ENCODE measurements at places on chromosomes 12 and 14. TPM values are rescaled to one million over a fixed set of nuclear protein-coding genes. Genes with fewer than 3 reads are reported as not detected.

The KRT79 gene
- total RNA-seq: not detected

- DNase-seq: no peak
These were observed 153.8 kb downstream of the SLC35F4 start for GRCh38 chr14:57712102-57712501.

- no peak for DNase-seq
These were observed 250.6 kb downstream of the AEBP2 start for GRCh38 chr12:19689801-19690472.

GRCh38 chr14:60163693-60164092 is 1.5 kb downstream of the DHRS7 start:
- DNase-seq: no peak

DNA sequence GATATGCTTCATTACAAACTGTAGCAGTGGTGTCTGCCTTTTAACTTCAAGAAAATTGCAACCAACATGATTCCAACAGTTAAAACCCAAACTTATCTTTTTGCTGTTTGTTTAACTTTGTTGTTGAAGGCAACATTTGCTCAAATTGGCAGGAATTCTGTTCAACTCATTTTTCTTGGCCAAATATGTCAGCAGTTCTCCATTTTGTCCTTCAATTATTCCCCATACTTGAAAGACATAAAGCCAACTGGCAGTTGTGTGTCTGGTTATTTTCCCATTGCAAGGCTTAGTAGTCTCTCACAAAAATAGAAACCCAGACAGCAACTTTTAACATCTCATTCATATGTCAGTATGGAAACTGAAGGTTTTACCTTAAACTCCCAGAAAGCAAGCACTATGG is 146.3 kb downstream of the LRIG3 start:
- DNase-seq: no peak

- no peak for DNase-seq
These were observed 55.6 kb upstream of the ACTN1 start for GRCh38 chr14:69034612-69035262.

DNA sequence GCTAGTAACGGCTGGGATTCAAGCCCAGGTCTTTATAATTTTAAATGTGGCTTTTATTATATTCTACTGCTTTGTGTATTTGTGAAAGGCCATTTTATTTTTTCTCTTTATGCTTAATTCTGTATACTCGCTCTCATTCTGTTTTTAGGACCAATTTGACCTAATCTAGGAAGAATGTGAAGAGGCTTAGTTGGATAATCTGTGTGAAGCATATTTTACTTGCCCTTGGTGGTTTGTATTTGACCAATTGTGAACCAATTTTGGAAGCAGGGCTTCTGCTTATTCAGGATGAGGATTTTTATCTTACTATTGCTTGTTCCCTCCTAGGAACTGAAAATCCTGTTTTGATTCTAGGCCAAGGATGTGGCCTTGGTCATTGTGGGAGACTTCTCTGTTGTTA is 113.1 kb downstream of the TTC6 start:
- DNase-seq: no peak

- no peak for DNase-seq
These were observed 364.8 kb downstream of the BMP4 start for GRCh38 chr14:53591816-53592215.

- peak; percentile 58 for DNase-seq
These were observed 1.6 kb downstream of the DPF3 start for GRCh38 chr14:72892103-72892878.

The RAPGEF3 gene
- 5.4 TPM for total RNA-seq

The LUM gene
- total RNA-seq: not detected

The PLEKHD1 gene
- 0.12 TPM for total RNA-seq

The DPY19L2 gene
- not detected for total RNA-seq

The CRADD gene
- 15.1 TPM for total RNA-seq

- DNase-seq: no peak
These were observed 183.1 kb upstream of the FBXO33 start for GRCh38 chr14:39615352-39615751.

DNA sequence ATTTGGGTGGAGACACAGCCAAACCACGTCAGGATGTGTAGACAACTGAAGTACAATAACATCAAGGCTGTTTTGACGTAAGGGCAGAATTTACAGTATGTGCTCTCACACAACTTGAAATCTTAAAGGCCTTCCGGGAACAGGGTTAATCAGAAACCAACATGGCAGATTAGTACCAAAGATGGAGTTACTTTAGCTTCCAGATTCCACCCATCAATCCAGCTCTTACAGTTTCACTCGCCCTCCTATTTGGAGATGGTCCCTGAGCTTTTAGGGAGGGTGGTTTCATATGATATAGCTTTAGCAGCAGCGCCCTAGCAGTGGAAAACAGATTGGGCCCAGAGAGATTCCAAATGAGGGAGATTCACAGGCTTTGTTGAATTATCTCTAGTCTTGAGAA is 2.0 kb upstream of the XPOT start:
- no peak for DNase-seq

- DNase-seq: peak; percentile 56
These were observed 6.2 kb upstream of the PLEKHH1 start for GRCh38 chr14:67526676-67527459.

GRCh38 chr12:77728018-77728417 is 102.7 kb upstream of the NAV3 start:
- DNase-seq: no peak

The NDUFB1 gene
- total RNA-seq: 63.7 TPM

- DNase-seq: no peak
These were observed at the start of gene TMTC1 for GRCh38 chr12:29783773-29784666. TSS of gene TMTC1 (minus strand) at chr12:29783942. CDS start at chr12:29783751, 191 bp downstream.

DNA sequence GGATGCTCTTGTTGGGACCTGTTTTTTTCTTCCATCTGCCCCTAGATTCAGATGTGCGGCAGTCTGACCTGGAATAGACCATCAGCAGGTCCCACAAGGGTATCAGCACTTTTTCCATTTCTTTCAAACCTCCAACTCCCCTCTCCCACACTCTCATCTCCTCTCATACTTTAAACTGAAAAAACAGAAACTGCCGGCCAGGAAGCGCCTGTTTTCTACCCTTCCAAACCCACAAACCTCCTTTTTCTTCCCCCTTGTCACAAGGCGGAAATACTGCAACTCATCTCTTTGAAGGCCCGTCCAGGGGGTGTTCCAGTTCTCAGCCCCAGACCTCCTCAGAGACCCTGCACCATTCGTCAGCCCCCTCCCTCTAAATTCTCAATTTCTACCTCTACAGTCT is 62.5 kb upstream of the FKBP4 start:
- no peak for DNase-seq

The NFE2 gene
- total RNA-seq: not detected

The ANHX gene
- not detected for total RNA-seq

DNA sequence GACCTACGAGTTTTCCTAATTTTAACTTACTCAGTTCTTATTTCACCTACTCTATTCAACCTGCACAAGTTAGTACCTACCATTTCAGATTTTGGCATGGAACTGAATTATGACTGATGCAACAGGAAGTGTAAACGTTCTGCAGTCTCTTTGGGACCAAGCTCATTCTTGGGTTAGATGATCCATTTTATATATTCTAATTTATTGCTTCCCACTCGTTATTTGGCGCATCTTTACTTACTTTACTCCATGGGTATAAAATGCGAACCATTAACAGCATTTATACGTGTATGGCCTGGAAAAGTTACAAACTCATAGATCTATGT is 1.0 kb upstream of the EML1 start:
- DNase-seq: no peak

DNA sequence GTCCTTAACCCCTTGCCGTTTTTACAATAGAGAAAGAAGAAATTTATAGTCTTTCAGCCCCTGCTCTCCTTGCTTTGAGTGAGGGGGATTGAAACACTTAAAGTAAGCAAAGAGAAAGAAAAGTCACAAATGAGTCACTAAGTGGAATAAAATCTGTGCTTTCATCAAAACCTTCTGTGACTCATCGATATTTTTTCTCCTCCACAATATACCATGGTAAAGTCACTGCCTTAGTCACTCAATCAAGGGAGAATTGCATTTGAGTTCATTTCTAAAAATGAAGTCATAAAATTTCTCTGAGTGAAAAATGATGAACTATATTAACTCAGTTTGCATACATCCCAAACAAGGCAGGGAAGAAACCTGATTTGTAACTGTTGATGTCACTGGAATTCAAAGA is 470.3 kb downstream of the FOXG1 start:
- no peak for DNase-seq

DNA sequence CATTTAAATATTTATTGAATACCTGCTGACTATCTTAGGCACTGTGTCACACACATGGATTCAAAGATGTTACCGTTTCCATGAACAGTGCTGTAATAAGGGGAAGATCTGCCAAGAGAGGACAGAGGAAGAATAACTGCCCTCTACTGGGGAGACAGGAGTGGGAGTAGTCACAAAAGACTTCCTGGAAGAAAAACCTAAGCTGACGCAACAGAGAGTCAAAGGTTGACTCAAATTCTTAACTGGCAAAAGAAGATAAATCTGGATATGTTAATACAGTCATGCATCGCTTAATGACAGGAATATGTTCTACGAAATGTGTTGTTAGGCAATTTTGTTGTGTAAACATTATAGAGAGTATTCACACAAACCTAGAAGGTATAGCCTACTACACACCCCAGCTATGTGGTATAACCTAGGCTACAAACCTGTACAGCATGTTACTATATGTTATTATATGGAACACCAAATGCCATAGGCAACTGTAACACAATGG is 51.5 kb downstream of the DCAF5 start:
- no peak for DNase-seq

- no peak for DNase-seq
These were observed 64.5 kb downstream of the BCL11B start for GRCh38 chr14:99207456-99207855.

The MGAT4C gene
- not detected for total RNA-seq

The C14orf39 gene
- not detected for total RNA-seq

DNA sequence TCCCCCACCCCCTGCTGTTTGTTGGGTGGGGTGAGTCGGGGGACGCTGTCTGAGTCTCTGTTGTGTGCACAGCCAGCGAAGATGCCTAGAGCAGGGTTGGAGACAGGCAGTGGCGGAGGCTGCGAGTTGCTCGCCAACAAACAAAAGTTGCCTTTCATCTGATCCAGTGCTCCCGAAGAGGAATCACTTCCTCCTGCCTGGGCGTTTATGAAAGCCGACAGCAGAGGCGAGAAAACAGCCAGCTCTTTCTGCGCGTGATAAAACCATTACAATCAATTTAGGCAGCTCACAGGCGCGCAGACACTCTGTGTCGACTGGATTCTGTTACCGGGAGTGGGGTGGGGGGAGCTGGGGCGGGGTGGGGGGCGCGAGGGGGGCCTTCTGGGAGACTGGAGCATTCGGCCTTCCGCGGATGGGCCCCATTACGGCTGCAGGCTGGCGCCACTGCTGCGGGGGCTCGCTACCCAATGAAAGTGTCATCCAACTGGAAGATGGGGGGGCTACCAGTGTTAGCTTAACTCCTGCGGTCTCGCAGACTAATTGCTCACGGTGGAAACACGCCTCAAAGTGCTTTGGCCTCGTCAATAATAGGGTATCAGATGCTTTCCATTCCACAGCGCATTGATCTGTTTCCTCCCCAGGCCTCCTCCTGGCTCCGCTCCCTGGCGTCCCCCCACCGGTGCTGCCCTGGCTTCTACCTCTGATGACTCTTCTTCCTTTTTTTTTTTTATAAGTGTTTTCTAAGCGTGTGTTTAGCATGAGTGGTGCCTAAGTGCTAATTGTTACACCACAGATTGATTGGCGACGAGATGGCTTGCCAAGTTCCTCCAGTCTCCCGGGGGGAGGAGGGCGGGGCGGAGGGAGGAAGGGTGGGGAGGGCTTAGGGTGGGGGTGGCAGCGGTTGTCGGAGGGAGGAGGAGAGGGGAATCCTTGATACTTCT is 678.4 kb downstream of the MED13L start:
- no peak for DNase-seq

- peak; percentile 89 for DNase-seq
These were observed 2.0 kb downstream of the TPI1 start for GRCh38 chr12:6869049-6870021.

The RBP5 gene
- total RNA-seq: 0.63 TPM

The KRT78 gene
- not detected for total RNA-seq

- DNase-seq: no peak
These were observed 13.7 kb downstream of the CHFR start for GRCh38 chr12:132873724-132874123.

The YEATS4 gene
- 15.2 TPM for total RNA-seq

The STAC3 gene
- 5.3 TPM for total RNA-seq

- DNase-seq: no peak
These were observed 61.3 kb downstream of the ATF7IP start for GRCh38 chr12:14426792-14427191.

DNA sequence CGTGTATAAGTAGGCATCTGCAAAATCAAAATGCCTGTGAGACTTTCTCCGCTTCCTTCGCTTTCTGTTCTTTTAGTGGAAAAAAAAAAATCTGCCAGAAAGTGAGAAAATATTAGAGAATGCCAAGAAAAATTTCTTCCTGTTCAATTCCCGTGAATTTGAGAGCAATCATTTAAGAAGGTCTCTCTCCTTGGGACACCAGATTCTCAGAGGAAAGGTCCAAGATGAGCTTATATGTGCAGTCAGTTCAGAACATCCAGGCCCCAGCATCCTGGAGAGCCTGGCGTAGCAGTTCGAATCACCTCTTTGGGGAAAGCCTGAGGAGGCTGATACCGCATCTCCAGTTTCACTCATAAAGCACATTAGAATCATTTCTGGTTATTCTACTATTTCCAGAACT is 912.8 kb downstream of the GALC start:
- no peak for DNase-seq

DNA sequence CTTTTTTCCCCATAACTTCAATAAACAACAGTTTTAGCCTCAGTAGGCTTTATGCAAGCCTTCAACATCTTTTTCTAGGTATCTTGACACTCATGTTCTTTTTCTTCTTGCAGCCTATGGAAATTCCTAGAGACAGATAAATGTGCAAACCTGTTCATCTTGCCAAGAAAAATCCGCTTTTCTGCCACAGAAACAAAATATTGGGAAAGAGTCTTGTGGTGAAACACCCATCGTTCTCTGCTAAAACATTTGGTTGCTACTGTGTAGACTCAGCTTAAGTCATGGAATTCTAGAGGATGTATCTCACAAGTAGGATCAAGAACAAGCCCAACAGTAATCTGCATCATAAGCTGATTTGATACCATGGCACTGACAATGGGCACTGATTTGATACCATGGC is 295.9 kb downstream of the ZFP36L1 start:
- DNase-seq: no peak

The SLC17A8 gene
- total RNA-seq: not detected

The DIO2 gene
- total RNA-seq: not detected

DNA sequence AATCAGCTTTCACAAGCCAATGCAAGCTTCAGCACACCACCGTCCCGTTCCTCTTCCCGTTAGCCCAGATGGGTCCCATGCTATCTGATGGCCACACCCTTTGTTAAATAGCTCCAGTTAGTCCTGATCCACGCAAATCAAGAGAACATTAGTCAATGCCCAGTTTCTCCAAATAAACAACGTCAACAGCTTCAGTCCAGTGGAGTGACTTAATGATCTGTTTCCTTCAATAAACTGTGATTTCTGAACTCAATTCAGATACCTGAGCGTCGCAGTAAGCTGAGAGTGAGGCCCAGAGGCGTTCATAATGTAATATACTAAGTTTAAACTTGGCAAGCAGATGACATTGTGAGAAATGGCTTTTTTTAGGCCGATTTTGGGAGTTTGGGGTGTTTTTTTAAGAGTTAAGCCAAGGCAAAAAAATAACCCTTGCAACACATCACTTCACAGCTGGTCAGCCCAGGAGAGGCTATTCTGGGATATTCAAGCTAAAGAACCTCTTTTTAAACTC is 112.3 kb downstream of the ZFP36L1 start:
- DNase-seq: no peak

The KCNA5 gene
- total RNA-seq: 0.27 TPM

- DNase-seq: no peak
These were observed 93.8 kb downstream of the NDUFA12 start for GRCh38 chr12:94909663-94910062.
